ENCODE measurements at places on chromosomes 1 and 21.

GRCh38 chr1:96683931-96684330 lies 37.7 kb upstream of the PTBP2 start:
- no peak for DNase-seq

- DNase-seq = no peak
Measured at GRCh38 chr1:67191668-67192520, 25.6 kb downstream of the IL23R start.

DNA sequence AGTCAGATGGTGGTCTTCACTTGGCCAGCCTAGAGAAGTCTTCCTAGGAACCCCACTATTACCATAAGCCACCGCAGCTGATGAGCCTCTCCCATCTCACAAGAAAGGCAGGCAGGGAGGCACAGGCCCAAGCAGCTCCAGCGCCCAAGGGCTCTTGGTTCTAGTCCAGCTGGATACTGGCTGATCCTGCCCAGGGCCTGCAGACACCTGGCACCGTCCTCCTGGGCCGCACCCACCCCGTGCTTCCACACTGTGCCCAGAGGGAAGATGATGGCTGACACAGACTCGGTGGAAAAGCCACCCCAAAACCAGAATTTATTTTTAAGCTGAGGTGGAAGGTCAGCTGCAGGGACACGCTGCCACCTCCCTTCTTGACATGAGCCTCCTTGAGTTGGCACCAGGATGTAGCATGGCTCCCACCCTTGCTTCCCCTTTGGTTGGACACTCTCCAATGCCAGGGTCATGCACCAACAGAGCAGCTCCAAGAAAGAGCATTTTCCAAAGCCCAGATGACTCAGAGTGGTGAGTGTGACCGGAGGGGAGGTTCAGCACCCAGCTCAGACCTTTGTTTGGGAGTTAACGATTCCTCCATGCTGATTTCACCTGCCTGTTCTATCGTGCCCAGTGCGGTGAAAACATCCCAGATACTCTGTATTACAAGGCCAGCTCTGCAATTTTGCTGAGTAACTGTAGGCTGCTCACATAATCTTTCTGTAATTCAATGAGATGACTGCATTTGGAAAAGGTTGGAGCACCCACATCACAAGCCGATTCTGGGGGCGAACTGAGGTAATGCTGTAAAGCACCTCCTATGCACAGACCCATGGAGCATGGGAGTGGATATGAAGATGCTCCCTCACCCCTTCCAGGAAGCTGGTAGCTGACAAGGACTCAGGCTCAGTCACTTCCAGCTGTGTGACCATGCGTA lies 63.1 kb upstream of the SLC2A1 start:
- DNase-seq = no peak

DNA sequence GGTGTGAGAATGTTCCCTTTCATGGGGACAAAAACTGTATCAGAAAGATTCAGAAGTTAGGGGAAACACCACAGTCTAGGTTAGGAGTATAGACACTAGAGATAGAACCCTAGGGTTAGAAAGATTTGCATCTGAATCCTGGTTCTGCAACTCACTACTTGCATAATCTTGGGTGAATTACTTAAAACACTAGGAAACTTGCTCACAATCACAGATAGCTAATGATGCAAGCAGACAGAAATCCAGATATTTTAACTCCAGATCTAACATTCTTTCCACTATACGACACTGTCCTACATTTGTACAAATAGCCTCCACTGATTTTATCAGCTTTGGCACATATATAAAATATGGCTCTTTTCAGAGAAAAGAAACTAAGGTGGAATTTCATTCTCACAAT lies 30.8 kb upstream of the GLIS1 start:
- DNase-seq = no peak

- no peak for DNase-seq
Measured at GRCh38 chr1:110602466-110602865, 3.7 kb downstream of the KCNA2 start.

GRCh38 chr1:157001304-157001703 lies 44.2 kb downstream of the ARHGEF11 start:
- no peak for DNase-seq

GRCh38 chr1:50976111-50976889 lies 6.3 kb downstream of the CDKN2C start:
- DNase-seq = no peak

- DNase-seq = no peak
Measured at GRCh38 chr1:196295766-196296165, 312.5 kb downstream of the KCNT2 start.

DNA sequence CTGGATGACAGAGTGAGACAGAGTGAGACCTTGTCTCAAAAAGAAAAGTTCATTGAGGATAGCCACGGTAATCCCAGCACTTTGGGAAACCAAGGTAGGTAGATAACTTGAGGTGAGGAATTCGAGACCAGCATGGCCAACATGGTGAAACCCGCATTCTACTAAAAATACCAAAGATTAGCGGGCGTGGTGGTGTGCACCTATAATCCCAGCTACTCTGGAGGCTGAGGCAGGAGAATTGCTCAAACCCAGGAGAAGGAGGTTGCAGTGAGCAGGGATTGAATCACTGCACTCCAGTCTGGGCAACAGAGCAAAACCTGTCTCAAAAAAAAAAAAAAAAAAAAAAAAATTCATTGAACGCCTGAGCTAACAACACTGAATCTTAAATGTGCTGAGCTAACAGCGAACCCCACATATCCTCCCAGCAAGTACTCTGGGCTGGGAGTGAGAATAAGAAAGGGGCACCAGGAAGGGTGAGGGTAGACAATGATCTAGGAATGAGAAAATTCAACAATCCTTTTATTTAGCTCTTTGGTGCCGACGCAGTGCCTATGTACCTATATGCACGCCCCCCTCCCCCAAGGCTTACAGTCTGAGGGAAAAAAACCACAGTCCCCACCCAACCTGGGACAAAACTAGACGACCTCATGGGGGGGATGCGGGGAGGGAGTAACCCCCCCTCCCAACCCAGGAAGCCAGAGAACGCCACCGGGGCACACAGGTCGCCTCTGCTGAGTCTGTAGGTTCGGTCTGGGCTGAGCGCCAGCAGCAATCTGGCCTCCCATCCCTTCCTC lies 1.4 kb upstream of the CACNA1S start:
- no peak for DNase-seq

DNA sequence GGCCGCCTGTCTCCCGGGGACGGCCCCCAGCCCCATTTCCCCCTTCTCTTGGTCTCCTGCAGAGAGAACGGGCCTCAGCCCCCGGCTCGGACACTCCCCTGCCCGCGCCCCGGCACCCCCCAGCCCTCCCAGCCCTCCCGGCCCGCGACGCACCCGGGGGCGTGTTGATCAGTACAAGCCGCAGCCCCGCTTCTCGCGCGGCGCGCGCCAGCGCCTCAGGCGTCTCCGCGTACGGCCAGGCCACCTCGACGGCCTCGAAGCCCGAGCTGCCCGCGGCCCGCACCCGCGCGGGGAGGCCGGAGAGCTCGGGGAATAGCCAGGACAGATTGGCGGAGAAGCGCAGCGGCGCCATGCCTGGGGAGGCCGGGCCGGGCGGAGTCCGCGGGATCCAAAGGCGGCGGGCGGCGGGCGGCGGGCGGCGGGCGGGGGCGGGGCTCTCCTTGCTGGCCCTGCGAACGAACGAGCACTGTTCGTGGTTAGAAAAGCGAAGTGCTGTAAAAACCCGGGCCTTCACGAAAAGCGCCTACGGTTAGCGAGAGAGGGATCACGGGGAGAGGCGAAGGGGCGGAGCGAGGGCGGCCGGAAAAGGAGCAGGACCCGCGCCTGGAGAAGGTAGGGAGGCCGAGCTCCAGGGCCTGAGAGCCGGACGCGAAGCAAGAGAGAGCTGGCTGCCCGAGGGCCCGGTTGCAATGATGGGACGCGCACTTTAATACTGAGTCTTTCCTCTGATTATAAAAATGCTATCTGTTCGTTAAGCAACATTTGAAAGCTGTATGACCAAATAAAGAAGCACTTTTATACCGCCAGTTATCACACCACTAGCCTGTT lies at the start of gene HYI:
HYI (minus strand) TSS at position 490 of the 828 bp plus-strand sequence; CDS start at position 352, 138 bp downstream.
- peak; percentile 50 for DNase-seq

DNA sequence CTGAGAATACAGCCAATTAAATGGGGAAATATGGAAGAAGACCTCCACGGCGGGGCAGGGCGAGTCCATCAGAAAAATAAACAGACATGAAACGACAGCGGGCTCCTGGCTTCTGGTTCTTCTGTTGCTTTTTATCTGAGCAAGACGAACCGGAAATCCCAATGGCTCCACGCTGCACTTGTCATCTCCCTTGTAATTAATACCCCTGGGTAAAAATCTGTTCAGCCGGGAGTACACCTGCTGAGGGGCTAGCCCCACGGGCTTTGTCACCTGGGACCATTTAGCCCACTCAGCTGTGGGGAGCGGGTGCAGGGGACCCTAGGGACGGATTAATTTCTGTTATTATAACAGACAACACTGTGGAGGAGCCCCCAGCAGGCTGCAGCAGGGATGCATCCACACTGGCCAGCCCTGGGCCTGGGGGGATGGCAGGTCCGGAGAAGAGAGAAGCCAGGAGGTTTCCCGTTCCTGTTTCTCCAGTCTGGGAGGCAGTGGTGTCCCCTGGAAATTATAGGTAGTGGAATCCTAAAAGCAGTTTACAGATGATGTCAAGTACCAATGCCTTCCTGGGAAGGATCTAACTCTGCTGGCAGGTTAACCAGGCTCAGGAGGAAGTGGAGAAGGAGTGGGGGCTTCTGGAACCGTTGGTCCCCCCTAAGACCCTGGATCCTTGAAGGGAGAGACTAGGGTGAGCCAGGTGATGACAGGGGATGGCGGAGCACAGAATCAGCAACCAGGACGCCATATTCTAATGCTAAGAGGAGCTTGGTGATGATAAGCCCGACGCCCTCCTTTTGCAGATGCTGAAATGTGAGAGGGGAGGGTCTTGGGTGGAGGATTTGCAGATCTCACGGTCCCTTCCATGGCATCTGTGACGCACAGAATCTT lies 566.1 kb downstream of the PTPRU start:
- no peak for DNase-seq

DNA sequence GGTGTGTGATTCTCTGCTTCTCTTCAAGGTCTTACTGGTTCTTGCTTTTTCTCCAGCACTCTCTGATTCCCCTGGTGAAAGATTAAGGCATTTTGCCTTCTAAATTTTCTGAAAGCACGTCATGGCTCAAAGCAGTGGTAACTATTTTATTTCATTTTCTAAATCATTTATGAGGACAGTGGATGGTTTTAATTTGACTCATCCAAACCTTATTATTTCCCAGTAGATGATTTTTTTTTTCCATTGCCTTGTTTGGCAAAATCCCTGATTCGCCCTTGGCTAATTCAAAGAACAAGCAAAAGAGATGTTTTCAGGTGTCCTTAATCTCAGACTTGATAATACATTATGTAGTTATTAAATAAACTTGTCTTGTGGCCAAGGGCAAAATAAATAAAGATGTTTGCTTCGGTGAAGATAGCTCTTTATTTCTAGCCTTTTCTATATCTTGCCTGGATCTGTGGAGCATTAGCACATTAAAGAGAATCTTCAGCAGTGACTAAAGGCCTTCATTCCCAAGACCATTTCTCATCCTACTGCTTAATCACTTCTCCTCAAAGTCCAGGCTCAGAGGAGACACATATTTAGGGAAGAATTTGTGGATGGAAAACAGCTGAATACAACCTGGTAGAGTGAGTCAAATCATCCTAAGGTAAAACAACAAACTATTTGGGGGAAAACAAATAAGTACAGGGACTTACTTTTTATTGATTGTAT lies 359.8 kb downstream of the DUSP10 start:
- no peak for DNase-seq

DNA sequence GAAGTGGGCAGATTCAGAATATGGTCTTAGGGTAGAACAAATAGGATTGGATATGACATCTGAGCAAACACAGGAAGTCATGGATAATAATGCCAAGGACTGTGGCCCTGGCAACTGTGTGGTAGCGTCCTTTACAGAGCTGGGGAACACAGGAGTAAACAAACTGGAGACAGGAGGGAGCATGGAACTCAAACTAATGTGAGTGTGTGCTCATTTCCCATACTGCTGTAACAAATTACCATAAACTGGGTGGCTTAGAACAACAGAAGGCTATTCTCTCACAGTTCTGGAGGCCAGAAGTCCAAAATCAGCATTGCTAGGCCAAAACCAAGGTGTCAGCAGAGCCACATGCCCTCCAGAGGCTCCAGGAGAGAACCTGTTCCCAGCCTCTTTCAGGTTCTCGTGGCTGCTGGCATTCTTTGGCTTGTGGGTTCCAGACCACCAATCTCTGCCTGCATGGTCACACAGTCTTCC lies 106.4 kb downstream of the TGFBR3 start:
- no peak for DNase-seq

DNA sequence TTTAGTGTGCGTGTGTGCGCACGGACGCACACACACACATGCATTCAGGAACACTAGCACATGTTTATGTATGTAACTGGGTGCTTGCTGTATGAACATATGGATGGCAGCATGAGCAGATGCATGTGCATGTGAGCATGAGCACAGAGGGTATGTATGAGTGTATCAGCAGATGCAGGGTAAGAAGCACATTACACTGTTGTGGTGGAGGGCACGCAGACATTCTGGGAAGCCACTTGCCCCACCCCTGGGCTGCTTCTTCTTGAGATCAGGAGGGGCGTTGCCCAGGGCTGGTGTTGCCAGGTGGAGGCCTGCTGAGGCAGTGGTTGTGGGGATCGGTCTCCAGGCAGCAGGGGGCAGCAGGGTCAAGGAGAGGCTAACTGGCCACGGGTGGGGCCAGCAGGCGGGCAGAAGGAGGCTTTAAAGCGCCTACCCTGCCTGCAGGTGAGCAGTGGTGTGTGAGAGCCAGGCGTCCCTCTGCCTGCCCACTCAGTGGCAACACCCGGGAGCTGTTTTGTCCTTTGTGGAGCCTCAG lies 3.9 kb upstream of the P3R3URF start:
- DNase-seq = no peak

GRCh38 chr1:83964153-83964552 lies 34.8 kb downstream of the TTLL7 start:
- DNase-seq = no peak

- DNase-seq = no peak
Measured at GRCh38 chr1:50724626-50725286, 235.3 kb downstream of the FAF1 start.

DNA sequence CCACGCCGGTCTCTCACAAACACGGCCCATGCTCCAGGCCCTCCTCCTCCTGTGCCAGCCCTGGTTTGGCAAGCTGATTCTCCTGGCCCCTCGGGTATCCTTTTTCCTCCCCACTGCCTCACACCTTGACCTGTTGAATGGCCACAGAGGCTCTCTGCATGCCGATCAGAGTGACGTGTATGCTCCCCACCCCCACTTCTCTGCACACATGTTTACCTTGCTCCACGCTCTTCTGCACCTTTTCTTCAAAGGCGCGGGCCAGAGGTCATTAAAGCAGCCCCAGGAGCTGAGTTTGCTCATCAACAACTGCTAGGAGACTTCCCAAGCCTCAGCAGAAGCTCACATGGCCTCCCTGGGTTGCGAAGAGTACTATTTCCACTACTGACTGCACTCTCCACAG lies 139.3 kb upstream of the EDN2 start:
- DNase-seq = no peak

DNA sequence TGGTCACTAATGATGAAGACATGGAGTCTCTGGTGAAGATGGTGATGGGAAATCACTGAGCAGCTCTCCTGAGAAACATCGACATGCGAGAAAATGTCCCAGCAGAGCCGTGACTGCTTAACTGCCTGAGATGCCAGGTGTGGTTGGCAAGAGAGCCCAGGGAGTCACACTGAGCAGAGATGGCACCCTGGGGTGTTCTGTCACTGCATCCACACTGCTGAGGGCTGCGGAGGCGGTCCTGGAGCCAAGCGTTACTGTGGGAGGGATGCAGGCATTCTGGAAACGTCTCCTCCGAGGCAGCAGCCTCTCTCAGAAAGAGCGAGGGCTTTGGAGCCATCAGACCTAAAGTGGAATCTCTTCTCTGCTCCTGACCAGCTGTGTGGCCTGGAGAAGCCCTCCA lies 57.2 kb downstream of the EPHB2 start:
- DNase-seq = no peak

- DNase-seq = no peak
Measured at GRCh38 chr1:98403963-98404480, 257.5 kb upstream of the SNX7 start.

- DNase-seq = no peak
Measured at GRCh38 chr1:203995228-203995627, 77.7 kb upstream of the SOX13 start.

Data from T-helper 9 cell (primary cell).